Stimulated activated CD4-positive, alpha-beta T cell treated with anti-CD3 and anti-CD28 coated beads, Interleukin-1b, Interleukin-23, amount 100 ng/mL, for 48 hours (primary cell): ENCODE measurements at places on chromosomes 3 and 15.

DNA sequence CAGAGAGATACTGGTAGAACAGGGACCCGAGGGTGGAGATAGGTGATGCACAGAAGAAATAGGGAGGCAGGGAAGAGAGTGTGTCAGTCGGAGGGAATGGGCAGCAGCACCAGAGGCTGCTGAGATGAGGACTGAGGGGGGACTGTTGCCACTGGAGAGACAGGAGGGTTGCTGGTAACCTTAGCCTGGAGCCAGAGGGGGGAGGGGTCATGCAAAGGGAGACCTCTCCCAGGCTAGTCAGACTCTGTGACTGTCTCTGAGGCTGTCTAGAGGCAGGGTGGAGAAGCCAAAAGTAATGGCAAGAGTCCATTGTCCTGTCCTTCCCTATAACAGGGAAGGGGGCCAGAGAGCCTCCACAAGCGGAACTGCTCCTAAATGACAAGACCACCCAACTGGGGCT, 2.1 kb upstream of the DLEC1 start:
- DNase-seq, result no peak

GRCh38 chr3:27629366-27629765, 92.8 kb downstream of the EOMES start:
- DNase-seq, result no peak

GRCh38 chr3:85838921-85839320, 880.1 kb downstream of the CADM2 start:
- DNase-seq, result no peak

GRCh38 chr3:130609166-130609979, 92.4 kb downstream of the COL6A6 start:
- DNase-seq, result no peak

GRCh38 chr15:38134252-38134651, 118.4 kb upstream of the SPRED1 start:
- DNase-seq, result no peak

DNA sequence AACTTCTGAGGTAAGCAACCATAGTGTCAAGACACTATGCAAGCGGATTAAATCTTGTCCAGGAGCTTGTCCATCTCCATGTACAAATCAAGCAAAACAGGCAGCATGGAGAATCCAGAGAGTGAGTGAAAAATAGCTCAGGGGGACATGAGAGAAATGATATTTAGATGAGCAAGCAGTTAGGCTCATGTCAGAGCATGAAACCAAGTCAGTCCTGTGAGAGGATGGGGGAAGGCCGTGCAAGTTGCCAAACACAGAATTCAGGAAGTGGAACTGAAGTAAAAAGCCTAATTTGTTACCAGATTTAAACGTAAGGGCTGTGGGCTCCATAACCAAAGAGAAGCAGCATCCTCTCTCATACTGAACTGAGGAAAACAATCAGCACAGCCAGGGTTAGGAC, 995.9 kb downstream of the MCTP2 start:
- DNase-seq, result no peak

- no peak for DNase-seq
Measured at GRCh38 chr3:8635631-8636030, 9.0 kb downstream of the SSUH2 start.

- no peak for DNase-seq
Measured at GRCh38 chr3:72316501-72317279, 531.6 kb downstream of the SHQ1 start.
